ENCODE measurements at places on chromosomes 16 and 17.
A peak's percentile ranks its signal among the peaks of the same experiment; 100 is the strongest.

- peak; percentile 44 for DNase-seq
Measured at GRCh38 chr16:84700446-84701300, 873 bp downstream of the USP10 start.

GRCh38 chr17:66951605-66951953 is 12.9 kb upstream of the CACNG4 start:
- DNase-seq, result no peak

DNA sequence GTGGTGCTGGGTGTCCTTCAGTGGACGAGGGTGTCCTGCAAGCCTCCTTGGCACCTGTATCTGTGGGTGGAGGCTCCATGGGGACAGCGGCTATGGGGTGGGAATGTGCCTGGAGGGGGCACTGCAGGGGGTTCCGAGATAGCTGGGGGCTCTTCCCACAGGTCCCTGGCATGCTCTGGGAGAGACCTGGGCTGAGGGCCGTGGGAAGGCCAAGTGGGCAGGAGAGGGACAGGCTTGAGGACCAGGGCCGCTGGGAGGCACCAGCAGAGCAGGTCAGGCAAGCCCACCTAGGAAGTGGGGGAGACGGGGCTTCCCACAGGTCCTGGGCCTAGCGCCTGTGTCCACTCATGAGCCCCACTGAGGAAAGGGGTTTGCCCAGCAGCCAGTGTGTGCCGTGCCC is 9.7 kb downstream of the LRRC75A start:
- DNase-seq, result no peak

- DNase-seq, result no peak
Measured at GRCh38 chr17:42283241-42284023, 4.9 kb upstream of the STAT5A start.

GRCh38 chr17:7839876-7840261 is 5.9 kb downstream of the KDM6B start:
- DNase-seq, result peak; percentile 51

DNA sequence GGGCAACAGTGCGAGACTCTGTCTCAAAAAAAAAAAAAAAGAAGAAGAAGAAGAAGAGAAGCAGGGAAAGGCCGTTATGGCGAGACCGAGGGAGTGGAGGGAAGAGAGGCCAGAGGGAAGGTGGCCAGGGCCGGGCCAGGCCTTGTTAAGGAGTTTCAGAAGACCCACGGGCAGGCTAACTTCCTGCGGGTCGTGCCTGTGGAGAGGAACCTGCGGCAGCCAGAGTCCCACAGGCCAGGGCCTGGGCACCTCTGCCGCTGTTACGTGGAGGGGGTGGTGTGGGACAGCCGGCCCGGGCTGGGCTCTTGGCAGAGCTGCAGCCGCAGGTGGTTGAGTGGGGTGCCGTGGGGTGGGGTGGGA is 5.4 kb downstream of the WDR81 start:
- DNase-seq, result no peak

GRCh38 chr17:35849469-35850348 is 19.0 kb downstream of the HEATR9 start:
- peak; percentile 75 for DNase-seq

DNA sequence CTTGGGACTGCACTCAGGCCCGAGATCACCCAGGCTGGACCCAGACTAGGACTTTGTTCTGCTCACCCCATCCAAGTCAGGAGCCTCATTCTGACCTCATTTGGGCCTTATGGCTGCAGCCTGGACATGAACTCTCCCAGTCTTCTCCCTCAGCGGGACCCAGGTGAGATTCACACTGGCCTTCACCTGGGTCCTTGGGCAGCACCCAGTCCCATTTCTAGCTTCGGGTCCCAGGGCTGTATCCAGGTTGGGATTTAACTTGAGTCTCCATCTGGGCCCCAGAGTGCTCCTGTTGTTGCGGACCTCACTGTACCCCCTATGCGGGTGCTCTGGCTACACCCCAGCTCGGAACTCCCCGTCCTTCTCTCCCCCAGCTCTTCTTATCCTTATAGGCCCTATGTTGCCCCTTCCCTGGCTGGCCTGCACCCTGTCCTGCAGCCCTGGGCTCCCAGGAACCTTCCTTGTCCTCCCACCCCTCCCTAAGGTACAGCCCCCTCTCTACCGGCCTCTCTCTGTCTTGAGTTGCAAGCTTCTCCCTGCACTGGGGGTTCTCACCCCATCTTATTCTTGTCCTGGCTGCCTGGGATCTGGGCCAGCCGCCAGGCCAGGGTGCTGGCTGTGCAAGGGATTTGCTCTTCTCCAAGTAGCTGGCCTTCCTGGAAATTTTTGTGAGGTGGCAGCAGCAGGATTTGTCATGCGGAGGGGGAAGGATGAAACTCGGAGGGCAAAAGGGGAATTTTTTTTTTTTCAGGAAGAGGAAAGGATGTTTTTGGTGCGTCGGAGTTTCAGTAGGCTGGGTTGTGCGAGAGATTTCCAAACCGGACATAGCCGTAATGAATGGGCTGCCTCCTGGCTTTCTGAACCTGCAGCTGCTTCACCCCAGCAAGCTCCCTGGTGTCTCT is 904 bp downstream of the MAP2K3 start:
- DNase-seq, result no peak

DNA sequence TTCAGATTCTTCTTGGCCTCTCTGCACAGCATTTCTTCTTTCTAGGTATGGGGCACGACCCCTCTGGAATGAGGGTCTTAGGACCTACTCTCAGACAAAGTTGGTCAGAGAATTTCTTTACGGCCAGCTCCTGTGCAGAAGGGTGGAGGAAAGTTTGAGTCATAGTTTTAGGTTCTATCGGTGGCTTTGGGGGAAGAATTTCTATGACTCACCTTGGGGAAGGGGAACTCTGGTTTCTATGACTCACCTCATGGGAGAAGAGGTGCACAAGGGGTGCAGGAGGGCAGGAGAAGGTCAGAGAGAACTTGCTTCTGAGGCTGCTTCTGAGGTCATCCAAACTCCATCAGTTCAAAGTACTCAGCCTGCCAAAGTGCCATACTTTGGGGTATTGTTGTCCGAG is 2.5 kb upstream of the ABCC12 start:
- DNase-seq, result no peak

DNA sequence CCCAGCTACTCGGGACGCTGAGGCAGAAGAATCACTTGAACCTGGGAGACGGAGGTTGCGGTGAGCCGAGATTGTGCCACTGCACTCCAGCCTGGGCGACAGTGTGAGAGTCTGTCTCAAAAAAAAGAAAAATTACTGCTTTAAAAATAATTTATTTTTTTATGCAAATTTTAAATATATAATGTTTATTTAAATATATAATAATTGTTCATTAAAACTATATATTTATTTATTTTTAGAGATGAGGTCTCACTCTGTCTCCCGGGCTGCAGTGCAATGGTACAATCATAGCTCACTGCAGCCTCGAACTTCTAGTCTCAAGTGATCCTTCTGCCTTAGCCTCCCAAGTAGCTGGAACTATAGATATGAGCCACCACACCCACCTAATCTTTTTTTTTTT is 15.2 kb upstream of the DBNDD1 start:
- DNase-seq, result no peak

DNA sequence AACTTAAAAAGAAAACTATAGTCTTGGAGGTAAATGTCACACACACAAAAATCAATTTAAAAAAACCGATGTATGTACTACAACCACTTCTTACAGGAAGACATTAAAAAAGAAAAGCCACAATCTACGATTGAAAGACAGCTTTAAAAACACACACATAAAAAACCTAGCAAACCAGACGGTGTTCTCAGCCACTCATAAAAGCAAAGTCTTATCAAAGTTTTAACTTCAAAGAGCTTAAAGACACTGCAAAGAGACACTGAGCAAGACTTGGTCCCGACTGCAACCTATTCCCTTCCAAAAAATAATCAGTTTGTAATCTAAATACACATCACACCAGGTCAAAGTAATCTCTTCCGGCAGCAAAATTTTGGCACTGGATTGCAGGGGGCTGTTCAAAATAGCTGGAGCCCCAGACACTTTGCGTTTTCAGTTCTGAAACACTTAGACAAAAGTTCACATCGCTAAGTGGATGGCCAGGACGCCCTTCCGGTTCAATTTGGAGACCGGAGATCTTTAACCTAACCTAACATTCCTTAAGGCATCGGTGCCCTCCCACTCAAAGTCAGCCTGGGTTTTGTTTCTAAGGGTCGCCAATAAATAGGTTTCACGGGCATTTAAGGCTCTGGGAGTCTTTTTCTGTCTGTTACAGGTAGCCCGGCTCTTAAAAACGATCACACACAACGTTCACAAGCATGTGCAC is 2.6 kb downstream of the ZCCHC14 start:
- DNase-seq, result peak; percentile 34

- DNase-seq, result no peak
Measured at GRCh38 chr16:67456391-67457081, 24.4 kb downstream of the ATP6V0D1 start.

DNA sequence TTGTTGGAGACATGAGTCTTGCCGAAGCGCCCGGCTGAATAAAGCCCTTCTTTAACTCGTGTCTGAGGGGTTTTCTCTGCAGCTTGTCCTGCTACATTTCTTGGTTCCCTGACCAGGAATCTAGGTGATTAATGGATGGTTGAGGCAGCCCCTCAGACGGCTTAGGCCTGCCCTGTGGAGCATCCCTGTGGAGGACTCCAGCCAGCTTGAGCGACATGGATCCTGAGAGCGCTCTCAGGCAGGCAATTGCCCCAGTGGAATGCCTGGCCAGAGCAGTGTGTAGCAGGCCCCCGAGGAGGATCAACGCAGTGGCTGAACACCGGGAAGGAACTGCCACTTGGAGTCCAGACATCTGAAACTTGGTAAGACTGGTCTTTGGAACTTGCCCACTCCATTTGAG is 17.3 kb upstream of the ENDOV start:
- no peak for DNase-seq

DNA sequence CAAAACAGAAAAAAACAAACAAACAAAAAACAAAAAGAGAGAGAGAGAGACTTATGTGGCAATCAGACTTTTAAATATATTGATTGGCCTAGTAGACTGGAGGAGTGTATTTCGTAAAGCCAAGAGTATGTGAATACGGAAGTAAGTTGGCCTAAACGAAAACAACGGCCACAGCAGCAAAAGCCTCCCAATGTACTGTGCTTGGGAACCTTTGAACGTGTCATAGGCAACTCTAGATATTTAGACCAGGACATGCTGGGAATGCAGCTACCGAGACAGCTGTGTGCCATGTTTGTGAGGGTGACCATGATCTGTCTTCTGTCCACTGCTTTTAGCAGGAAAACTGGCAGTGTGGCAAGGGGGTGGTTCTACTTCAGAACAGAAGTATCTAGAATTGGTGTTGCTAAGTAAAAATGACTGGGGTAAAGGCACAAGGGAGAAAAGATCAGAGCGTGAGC is 7.4 kb downstream of the MAF start:
- peak; percentile 17 for DNase-seq

DNA sequence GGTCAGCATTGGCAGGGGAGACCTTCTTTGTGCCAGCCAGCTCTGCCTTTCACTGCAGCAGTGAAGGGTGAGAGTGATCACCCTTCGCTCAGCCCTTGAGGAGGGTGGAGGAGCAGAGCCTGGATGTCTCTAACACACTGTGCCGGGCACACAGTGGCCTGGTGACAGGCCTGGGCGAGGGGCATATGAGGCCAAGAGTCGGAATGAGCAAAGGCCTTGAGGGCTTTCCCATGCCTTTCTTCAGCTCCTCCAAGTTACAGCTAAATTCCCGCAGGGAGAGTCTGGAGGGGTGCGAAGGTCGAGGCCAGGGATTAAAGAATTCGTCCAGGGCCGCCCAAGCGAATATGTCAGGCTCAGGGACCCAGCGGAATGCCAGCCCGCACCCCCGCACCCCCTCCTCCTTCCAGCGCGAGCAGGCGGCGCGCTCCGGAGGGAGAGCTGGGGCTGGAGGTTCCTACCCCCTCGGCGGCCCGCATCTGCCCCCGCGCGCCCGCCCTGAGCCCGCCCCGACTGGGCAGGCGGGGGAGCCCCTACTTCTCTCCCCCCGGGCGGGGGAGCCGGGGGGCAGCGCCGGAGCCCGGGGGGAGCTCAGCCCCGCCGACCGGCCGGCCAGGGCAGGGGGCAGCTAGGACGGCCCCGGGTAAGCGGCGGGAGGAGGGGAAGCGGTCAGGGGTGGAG is at the start of gene RASL10B:
Gene RASL10B (plus strand): TSS at position 401 of the 678 bp plus-strand sequence. CDS start 3,546 bp downstream, outside the sequence.
- DNase-seq, result peak; percentile 36

GRCh38 chr17:69547230-69547629 is 132.7 kb downstream of the MAP2K6 start:
- DNase-seq, result no peak

GRCh38 chr16:50721549-50722404 is 20.1 kb upstream of the CYLD start:
- peak; percentile 54 for DNase-seq

- DNase-seq, result no peak
Measured at GRCh38 chr17:14320734-14321475, 20.0 kb downstream of the HS3ST3B1 start.

DNA sequence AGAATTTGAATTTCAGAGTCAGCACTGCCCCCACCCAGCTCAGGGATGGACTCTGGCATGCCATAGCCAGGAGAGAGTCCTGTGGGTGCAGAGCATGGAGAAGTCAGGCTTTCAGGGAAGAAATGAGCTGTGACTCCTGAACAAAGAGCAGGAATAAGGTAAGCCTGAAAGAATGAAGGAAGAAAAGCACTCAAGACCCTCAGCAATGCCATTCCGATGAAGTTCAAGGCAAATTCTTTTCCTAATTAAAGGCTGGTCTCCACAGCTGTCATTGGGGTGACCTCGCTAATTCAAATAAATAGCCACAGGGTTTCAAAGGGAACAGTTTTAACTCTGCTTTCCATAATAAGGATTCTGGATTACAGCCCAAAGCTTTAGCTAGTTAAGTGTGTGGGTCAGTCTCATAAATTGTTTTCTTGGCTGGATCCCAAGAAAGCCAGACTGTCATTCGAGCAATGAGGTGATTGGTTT is 31.7 kb downstream of the TOM1L2 start:
- DNase-seq, result no peak

DNA sequence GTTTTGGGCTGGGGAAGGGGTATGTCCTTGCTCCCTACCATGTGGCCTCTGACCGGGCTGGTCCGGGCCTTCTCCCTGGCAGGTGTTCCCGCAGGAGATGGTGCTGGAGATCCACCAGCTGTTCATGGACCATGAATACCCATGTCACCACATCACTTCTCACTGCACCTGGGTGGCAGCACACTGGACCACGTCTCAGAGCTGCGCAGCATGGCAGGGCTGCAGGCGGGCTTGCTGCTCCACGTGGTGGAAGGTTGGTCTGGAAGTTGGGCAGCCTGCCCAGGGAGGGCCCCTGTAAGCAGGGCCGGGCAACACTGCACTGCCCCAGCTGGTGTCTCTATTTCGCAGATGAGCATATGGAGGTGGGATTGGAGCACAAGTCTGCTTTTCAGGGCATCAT is 169.5 kb upstream of the ZNF267 start:
- DNase-seq, result no peak

DNA sequence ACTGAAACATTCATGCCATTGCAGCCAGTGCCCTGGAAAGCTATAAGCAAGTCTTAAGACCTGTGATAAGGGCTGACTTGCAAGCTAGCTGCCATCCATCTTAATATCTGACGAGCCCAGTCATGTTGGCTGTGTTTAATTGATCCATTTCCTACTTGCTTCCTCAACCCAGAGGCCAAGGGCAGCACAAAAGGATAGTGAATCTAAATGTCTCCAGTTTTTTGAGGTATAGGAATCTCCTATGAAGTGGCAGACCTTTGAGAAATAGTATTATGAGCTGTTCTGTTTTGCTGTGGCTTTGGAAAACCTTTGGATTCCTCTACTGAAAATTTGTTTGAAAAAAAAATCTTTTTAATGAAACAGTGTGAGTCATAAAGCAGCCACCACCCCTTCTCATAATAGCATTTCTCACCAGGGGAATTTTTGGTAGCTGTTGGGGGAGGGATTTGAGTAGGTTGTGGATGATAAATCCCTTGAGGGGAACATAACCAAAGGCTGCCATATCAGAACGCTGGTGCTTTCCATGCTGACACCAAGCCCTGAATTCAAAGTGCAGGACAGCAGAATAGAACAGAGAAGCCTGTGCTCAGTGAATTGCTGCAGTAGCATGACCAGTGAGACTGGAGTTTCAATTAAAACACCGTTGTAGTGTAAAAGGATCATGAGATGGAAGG is 12.9 kb downstream of the ZNRF1 start:
- peak; percentile 64 for DNase-seq

Data from CD4-positive, alpha-beta T cell treated with Interleukin-21 for 1 hour (primary cell).